ENCODE measurements at places on chromosomes 4 and X. TPM values are rescaled to one million over a fixed set of nuclear protein-coding genes. Genes with fewer than 3 reads are reported as not detected.

DNA sequence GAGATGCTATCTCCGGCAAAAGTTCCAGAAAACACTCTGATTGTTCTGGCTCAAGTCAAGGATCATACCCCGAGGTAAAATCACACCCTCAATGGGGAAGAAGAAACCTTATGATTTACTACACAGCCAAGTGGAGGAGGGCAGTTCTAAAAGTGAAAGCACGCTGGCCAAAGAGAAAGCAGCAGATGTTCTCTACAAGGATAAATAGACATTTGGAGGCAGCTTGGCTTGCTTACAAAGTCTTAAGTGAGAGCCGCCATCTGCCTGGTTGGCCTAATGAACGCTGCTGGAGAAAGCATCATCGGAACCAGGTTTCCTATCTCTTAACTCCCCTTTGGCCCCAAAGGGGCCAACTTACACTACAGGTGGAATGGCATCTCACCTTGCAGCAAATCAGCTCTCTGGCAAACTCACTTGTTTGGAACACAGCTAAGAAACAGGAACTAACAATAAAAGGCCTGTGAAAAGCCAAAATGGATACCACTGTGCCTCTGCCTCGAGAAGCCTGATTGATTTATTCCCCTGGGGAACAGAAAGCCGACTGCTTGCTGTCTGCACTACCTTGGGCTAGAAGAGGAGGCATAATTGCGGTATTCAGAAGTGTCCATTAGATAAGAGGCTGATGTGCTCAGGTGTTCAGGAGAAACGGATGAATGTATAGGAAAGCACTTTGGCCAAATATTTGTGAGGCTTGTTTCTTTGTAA is 22.8 kb downstream of the FRAS1 start:
- no peak for DNase-seq

GRCh38 chr4:68359508-68359907 is 9.6 kb upstream of the YTHDC1 start:
- DNase-seq = no peak

- DNase-seq = no peak
These were observed 60.5 kb upstream of the MAGEE1 start for GRCh38 chrX:76366972-76367371.

The UNC5C gene
- not detected for total RNA-seq

The NDNF gene
- total RNA-seq = 3.4 TPM
